ENCODE measurements at places on chromosomes 11 and 22.

GRCh38 chr11:105297463-105297862 lies 157.9 kb upstream of the CARD18 start:
- DNase-seq, result no peak

- no peak for DNase-seq
Measured at GRCh38 chr11:91935120-91935519, 289.5 kb upstream of the FAT3 start.

DNA sequence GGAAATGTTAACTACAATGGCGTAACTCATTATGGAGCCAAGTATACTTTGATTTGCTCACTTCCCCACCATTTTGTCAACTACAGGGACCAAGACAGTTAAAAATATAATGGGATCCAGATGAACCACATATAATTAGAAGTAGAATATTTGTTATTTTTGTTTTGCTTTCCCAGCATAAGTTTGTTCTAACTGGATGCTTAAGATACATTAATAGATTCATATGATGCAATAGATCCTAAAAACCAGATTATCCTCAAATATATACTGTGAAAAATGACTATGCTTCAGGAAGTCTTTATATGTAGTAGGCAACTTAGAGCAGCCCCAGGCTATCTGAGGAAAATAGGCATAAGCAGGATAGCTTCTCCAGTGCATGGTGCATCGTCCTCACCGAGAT lies 38.3 kb downstream of the SESN3 start:
- no peak for DNase-seq

DNA sequence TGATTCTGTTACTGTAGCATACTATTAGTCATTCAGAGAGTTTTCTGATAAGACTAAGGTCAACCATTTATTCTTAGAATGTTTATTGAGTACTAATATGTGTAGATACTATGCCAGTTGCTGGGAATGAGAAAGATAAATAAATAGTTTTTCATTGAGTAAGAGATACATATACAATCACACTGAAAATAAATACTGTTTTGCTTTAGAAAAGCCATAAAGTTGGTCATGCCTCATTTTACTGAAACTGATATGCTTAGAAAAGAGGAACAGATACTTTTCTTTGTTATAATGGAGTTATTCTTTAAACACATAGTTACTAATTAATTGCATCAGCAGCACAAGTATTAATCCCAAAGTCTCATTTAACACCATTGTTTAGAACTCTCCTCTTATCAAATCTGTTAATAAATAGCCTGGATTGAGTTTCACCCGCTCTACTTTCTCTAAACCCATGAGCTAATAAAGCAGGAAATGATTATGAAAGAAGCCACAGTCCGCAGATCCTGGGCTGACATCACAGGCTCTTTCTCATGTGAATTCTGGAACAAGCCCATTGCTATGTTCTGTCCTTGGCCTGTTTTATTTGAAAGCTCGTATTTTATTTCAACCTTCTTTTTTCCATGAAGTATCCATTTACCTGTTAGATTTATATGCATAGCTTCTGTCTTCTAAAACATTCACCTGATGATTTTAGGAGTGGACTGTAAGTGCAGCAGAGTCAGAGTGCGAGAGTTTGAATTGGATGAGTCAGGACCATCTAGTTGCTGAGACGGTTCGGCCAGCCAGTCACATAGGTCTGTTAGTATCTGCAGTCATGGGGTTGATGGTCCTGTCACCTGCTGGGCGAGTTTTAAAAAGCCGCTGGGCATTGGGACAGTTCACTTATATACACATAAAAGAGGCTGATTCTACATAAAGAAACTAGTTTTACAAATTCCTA lies 35.5 kb downstream of the PIWIL4 start:
- DNase-seq, result peak; percentile 66

DNA sequence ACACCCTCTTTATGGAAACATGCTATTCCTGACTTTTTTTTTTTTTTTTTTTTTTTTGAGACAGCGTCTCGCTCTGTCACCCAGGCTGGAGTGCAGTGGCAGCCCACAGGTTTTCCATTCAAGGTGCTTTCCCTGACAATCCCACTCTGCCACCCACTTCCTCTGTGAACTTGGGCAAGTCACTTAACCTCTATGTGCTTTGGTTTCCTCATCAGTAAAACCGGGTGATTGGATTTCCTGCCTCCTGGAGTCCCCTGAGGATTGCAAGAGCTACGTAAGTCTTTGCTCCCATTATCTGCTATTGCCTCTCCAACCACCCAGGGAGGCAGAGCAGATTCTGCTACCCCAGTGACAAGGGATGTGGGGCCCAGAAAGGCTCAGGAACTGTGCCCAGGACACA lies 54.1 kb downstream of the CELSR1 start:
- DNase-seq, result no peak

DNA sequence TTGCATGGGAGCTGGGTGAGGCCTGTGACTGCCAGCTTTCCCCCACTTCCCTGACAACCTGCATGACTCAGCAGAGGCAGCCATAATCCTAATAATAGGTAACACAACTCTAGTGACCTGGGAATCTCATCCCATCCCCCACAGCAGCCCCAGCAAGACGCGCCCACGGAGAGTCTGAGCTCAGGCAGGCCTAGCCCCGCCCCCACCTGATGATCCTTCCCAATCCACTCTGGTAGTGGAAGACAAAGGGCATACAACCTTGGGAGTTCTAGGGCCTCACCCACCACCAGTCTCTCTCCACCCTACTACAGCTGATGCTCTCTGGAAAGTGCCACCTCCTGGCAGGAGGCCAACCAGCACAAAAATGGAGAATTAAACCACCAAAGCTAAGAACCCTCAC lies 60.3 kb downstream of the CWF19L2 start:
- DNase-seq, result no peak

- DNase-seq, result no peak
Measured at GRCh38 chr11:121198491-121198890, 94.1 kb upstream of the SC5D start.

DNA sequence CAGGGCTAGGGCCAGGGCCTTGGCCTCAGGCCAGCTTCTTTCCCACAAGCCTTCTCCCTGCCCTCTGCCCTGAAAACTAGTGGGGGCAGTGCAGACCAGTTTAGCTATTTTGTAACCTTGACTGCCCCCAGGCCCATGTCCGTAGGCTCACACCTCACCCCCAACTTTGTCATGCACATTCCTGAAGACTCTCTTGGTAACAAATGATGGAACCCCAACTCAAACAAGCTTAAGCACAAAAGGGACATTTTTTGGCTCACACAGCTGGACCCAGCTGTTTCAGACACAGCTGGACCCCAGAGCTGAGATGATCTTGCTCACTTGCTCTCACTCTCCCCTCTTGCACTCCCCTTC lies 46.6 kb downstream of the KCNQ1OT1 start:
- no peak for DNase-seq

GRCh38 chr22:17269607-17270261 lies 50.5 kb upstream of the ADA2 start:
- DNase-seq, result no peak

GRCh38 chr11:61505640-61506155 lies 2.9 kb upstream of the LRRC10B start:
- DNase-seq, result no peak
